ENCODE measurements at places on chromosomes 6 and 20. TPM values are rescaled to one million over a fixed set of nuclear protein-coding genes. Genes with fewer than 3 reads are reported as not detected.

GRCh38 chr6:31945507-31946369 lies at the start of gene CFB:
Gene CFB, plus strand, starts transcription at chr6:31946095. Its CDS starts 127 bp downstream, at chr6:31946222.
- peak; percentile 80 for DNase-seq

The KIF16B gene
- total RNA-seq: 47.9 TPM

The MATN4 gene
- not detected for total RNA-seq

The DEF6 gene
- total RNA-seq: 14.1 TPM

The FOXS1 gene
- total RNA-seq: not detected

DNA sequence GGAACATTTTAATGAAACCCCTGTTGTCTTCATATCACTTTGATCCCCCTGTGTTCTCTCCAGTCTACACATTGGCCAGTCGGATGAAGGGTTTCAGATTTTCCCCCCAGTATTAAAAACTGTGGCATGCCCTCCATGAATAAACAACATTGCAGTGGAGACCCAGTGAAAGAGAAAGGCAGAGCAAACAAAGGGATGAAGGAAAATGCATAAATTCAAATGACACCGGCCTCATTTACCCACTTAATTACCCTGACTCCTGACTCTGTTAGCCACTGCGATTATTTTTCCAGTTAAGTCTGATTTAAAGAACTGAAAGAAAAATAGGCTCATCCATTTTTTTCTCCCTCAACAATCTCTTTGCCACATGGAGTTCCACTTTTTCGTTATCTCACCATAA lies 569.2 kb downstream of the TFAP2B start:
- no peak for DNase-seq

The ANKEF1 gene
- total RNA-seq: 3.6 TPM

The MAPK13 gene
- 45.2 TPM for total RNA-seq

- DNase-seq: no peak
Measured at GRCh38 chr6:50030777-50031562, 9.2 kb upstream of the DEFB110 start.

The KATNA1 gene
- total RNA-seq: 24.9 TPM

DNA sequence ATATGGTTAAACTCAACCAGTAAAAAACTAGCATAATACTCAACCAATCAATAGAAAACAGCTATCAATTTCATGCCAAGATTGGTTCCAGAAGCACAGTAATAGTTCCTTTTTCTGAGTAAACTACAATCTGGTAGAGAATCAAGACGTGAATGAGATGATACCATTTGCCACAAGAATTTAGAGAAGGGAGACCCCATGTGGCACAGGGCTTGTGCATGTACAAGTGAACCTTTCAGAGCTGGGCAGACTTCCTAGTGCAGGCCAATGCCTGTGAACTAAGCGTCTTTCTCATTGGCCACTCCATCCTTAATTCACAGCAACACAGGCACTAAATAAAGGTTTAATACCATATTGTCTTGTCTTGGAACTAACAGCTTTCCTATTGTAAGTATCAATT lies 213.5 kb downstream of the RFPL4B start:
- no peak for DNase-seq

The ATP9A gene
- 41.6 TPM for total RNA-seq

DNA sequence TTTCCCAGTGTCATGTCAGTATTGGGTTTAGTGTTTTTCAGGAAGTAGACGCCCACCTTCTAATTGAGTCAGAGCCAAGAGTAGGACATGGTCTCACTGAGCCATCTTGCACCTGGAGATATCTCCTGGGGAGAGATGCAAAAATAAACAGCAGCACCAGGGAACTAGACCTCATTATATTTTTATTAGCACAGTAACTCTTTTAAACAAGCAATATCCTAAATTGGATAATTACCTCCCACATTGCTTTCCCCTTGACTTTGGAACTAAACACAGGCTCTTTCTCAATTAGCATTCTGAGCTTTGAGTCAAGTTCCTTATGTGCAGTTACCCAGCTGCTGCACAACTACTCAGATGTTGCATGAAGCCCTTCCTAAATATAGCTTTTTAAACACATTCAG lies 175.4 kb downstream of the IBTK start:
- no peak for DNase-seq

- no peak for DNase-seq
Measured at GRCh38 chr20:42795111-42795695, 394.5 kb downstream of the PTPRT start.

DNA sequence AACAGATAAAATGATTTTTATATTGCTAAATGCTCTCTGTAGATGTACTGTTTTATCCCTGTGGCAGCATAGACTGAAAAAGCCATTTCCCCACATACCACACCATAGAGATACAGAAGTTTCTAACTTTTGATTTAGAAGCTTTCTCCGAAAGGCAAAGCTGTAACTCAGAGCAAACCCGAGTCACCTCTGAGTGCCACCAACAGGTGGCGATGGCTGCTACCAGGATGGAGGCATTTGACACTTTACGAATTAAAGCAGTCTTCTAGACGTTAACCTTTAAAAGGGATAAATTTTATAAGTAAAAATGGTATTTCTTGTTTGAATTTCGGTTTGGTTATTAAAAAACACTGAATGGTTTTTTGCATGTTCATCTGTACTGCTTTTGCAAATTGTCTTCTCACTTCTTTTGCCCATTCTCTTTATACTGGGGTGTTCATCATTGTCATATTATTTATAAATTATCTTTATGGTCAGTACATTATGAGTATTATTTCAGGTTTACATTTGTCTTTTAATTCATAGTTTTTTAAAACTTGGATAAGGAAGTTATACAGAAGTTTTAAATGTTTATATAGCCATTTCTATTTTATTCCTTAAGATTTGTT lies 201.0 kb upstream of the CEP162 start:
- DNase-seq: no peak

GRCh38 chr6:130973521-130974277 lies 89.3 kb downstream of the EPB41L2 start:
- DNase-seq: no peak

- peak; percentile 86 for DNase-seq
Measured at GRCh38 chr6:116680880-116681672, at the start of gene KPNA5. Gene KPNA5, plus strand, starts transcription at chr6:116681211. Its CDS starts 124 bp downstream, at chr6:116681335.

The TOX2 gene
- total RNA-seq: 7.4 TPM

The BHLHE23 gene
- total RNA-seq: not detected

DNA sequence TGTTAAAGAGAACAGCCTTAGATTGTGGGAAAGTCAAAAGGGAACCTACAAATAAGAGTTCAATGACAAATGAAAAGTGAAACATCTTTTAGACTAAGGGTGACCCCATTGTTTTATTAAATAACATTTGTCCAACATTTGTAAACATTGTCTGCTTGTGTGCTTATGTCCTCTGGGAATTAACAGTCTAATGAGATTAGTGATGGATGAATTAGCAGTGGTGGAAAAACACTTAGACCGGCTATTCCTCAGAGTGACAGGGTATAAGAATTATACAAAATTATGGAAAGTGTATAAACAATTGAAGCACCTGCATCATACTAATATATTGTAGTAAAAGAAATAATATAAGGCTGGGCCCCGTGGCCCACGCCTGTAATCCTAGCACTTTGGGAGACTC lies 29.3 kb upstream of the HFE start:
- DNase-seq: no peak

GRCh38 chr6:22681761-22682160 lies 112.4 kb downstream of the HDGFL1 start:
- no peak for DNase-seq

DNA sequence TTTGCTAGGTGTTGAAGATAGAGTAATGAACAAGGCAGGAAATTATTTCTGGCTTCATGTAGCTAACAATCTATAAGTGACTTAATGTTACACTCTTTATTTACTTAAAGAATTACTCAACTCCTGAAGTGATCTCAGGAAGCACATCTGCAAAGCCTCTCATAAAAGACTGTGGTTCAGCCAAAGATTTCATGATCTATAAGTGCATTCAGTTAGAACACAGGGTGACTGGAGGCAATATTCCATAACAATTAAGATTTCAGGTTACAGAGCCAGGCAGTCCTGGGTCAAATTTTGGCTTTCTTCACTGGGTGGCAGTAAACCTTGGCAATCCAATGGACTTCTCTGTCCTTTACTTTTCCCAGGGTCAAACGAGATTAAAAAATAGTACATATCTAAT lies 204.0 kb downstream of the TPBG start:
- DNase-seq: no peak

DNA sequence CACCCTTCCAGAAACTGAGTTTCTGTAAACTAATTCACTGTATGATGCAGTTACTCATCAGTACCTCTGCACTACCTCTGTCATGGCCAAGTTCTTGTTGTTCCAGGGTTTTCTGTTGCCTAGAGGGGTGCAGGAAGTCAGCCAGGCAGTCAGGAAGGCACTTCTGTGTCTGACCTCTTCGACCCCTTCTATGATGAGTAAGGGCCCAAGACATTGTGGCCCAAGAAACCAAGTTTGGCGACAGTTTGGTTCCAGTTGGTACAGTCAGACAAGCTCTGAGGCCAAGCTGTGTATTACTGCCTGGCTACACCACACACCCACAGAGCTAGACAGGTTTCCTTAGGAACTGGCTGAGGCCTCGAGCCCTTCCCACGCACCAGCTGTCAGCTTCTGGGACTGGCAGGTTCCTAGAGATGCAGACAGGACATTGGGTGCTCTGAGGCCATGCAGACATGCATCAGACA lies 41.2 kb downstream of the TRAF3IP2 start:
- DNase-seq: no peak

DNA sequence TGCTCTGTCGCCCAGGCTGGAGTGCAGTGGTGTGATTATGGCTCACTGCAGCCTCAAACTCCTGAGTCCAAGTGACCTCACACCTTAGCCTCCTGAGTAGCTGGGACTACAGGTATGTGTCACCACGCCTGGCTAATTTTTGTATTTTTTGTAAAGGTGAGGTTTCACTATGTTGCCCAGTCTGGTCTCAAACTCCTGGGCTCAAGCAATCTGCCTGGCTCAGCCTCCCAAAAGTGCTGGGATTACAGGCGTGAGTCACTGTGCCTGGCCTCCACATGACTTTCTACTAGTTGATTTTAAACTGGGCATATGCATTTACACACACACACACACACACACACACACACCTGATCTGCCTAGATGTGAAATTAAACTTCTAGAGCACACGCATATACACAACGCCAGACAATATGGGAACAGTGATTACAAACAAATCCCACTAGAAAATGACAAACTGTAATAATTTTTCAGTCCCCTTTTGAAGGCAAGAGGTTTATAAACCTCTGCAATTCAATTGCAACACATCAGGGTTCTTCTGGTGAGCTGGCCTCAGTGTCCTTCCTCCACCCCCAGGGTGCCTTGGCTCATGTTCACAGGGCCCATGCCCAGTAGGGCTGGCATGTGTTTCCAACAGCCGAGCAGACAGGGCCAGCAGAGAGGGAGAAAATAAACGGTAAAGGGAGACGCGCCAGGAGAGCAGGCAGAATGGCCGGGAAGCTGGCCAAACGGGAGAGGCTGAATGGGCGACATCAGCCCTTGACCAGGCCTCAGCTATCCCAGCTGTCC lies 31.2 kb downstream of the PARD6B start:
- DNase-seq: peak; percentile 87

DNA sequence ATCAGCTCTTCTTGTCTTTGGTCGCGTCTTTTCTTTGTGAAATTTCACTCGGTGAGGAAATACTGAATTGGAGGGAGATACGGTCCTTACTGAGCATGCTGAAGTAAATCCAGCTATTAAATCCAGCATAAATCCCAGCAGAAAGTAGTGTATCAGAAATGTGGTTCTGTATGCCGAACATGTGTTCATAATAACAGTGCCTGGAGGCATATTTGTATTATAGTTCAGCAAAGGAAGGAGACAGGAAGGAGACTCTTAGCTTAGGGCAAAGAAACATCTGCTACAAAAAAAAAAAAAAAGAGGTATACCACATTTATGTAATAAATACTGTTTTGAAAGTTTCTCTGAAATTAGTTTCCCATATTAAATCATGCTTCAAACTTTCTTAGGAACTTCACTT lies 211.8 kb downstream of the PLCB4 start:
- no peak for DNase-seq

- DNase-seq: no peak
Measured at GRCh38 chr6:137095651-137096238, 51.0 kb upstream of the IL20RA start.

DNA sequence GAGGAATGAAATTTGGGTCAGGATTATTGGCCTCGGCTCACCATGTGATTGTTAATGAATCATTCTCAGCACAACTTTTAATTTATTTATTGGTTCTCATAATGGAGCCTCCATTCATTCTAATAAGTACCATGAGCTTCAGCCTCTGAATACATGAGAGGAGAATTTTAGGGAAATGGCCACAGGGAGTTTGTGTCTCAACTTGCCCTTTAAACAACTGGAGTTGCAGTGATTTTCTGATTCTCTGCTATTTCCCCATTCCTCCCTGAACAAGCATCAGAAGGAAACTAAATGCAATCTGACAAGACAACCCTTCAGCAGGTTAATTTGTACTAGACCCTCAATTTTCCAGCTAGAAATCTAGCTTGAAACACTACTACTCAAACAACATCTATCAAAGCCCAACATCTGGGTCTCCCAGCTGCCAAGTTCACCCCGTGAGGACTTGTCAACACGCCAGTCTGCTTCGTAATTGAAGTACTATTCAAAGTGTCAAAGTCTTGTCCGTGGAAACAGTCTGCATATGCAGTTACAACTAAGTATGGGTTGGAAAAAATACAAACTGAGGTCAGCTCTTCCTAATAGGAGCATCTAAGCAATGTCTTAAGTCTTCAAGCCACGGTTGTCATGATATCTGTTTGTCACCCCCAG lies 235.4 kb downstream of the CDH4 start:
- no peak for DNase-seq

The SIRPA gene
- total RNA-seq: 42.3 TPM

The PHACTR3 gene
- 0.33 TPM for total RNA-seq

The GINM1 gene
- 53.1 TPM for total RNA-seq

- DNase-seq: no peak
Measured at GRCh38 chr6:49841424-49841823, 24.9 kb downstream of the CRISP1 start.

DNA sequence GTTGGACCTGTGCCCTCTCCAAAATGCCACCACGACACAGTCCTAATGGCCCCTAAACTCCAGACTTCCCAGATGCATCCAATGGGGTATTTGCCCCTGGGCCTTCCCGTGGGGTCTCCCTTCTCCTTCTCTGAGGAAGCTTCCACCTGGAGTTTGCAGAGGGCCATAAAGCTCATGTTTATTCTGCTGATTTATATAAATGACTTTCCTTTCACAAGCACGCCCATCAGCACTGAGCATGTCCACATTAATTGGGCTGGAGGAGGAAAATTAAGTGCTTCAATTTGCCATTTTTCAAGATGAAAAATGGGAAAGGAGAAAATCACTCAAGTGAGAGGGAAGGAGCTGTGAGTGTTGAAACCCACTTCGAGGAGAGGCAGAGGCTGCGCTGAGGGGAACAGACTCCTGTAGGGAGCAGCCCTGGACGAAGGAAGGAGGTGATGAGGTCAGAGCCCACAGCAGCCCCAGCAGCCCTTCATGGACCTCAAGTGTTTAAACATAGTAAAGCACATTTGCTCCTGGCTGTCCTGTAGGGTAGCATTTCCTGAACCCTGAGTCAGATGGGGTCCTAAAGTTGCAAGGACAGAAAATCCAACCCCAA lies 434.9 kb upstream of the SULF2 start:
- no peak for DNase-seq

DNA sequence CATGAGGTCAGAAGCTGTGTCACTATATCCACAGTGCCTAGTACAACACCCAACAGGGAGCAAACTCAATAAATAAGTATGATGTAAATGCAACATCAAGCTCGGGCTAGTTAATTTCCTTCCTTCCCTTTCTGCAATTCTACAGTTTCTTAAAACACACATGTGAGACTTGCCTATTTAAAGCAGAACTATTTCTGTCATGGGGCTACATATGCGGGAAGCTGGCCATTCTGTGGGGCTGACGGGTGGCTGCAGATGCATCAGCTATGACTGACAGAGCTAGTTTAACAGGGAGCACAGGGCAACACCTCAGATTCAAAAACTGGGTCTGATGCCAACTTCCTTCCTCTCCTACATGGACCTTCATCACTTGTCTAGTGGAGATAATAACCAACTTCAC lies 118.1 kb upstream of the ENPP5 start:
- no peak for DNase-seq

The CRISP2 gene
- not detected for total RNA-seq

The XKR7 gene
- not detected for total RNA-seq

All from breast epithelium (tissue), 4 donors.